Activated CD4-positive, CD25-positive, alpha-beta regulatory T cell treated with anti-CD3 and anti-CD28 coated beads, Interleukin-2, amount 50 U/mL, for 72 hours (primary cell): ENCODE measurements at places on chromosomes 4 and X.

GRCh38 chr4:16106956-16107355 lies 23.1 kb upstream of the PROM1 start:
- DNase-seq: no peak

- no peak for DNase-seq
Measured at GRCh38 chr4:16120720-16121119, 36.9 kb upstream of the PROM1 start.

GRCh38 chr4:47858006-47858405 lies 20.1 kb upstream of the CORIN start:
- no peak for DNase-seq

GRCh38 chr4:163772238-163772637 lies 277.7 kb downstream of the TMA16 start:
- no peak for DNase-seq
